ENCODE measurements at places on chromosomes 6 and 20.

- no peak for DNase-seq
These were observed 44.8 kb downstream of the FARS2 start for GRCh38 chr6:5305968-5306626.

DNA sequence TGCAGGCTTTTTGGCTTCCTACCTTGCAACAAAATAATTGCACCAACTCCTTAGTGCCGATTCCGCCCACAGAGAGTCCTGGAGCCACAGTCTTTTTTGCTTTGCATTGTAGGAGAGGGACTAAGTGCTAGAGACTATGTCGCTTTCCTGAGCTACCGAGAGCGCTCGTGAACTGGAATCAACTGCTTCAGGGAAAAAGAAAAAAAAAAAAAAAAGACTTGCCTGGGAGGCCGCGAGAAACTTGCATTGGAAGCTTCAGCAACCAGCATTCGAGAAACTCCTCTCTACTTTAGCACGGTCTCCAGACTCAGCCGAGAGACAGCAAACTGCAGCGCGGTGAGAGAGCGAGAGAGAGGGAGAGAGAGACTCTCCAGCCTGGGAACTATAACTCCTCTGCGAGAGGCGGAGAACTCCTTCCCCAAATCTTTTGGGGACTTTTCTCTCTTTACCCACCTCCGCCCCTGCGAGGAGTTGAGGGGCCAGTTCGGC is 420 bp downstream of the SOX4 start:
- peak; percentile 72 for DNase-seq

GRCh38 chr6:168145747-168146596 is 67.0 kb upstream of the FRMD1 start:
- DNase-seq, result no peak

- no peak for DNase-seq
These were observed 45.9 kb upstream of the CDH22 start for GRCh38 chr20:46354207-46354555.

DNA sequence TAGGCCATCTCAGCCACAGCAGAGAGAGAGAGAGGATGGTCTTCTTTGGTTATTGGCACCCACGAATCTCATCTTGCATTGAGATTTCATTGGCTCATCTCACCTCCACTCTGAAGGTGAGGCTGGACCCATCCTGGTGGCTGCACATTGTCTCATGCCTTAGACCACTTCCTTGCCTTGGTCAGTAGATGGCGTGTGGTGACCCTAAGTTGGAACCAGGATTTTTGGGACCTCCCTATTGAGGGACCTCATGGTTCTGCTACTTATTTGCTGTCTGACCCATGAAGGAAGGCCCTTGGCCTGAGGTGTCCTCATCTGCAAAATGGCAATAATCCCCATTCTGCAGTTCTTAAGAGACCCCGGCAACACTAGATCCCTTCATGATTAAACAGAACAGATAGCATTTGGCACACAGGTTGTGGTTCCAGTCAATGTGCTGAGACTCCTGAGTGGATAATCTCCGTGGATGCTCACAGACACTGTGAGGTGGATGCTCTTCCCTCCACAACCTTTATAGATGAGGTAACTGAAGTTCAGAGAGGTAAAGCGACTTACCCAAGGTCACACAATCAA is 21.5 kb upstream of the AAR2 start:
- peak; percentile 49 for DNase-seq

DNA sequence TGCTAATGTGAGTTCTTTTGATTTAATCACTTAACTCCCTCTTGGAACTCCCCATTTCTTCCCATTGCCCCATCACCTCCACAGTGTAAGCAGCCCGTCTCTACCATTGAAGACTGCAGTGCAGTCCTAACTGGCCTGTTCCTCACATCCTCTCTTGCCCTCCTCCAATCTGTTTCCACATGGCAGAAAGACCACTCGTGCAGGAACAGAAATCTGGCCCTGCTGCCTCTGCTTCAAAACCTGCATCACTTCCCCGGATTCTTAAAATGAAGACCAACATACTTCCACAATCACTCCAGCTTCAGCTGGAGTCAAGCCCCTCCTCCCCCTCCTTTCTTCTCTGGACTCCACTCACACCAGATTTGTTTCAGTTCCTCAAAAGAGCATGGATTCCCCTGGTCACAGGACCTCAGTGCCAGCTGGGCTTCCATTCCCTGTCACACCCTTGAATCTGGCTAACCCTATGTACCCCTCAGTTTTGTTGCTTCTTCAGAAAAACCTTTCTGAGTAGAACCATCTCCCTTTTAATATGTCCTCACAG is 802.3 kb downstream of the MAFB start:
- no peak for DNase-seq

- no peak for DNase-seq
These were observed 13.6 kb downstream of the CDC5L start for GRCh38 chr6:44401138-44401537.

DNA sequence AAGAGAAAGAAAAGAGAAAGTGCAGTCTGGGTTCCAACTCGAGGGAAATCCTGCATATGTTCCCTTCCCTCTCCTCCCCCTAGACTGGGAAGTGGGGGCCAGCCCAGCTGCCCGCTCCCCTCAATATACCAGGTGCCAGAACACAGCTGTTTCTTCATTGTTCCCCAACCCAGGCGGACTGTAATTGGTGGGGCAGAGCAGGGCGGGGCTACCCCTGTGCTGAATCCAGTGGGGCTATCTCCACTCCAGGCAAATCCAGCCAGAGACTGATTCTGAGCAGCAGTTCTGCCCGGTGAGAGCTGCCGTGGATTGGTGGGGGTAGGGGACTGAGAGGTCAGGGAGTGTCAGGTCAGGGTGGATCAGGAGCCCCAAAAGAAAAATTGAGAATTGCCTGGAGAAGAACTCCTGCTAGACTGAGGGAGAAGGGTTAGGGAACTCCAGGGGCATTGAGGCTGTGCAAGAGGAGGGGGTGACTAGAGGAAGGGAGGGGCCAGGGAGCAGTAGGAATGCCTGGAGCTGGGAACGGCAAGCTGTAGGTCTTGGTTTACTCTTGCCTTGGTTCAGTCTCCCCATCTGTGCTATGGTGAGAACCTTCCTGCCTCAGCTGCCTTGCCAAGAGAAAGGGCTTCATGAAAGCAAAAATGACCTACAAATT is at the start of gene MYMX:
MYMX (plus strand) TSS at position 250 of the 655 bp plus-strand sequence. CDS start 546 bp downstream, outside the sequence.
- DNase-seq, result no peak

DNA sequence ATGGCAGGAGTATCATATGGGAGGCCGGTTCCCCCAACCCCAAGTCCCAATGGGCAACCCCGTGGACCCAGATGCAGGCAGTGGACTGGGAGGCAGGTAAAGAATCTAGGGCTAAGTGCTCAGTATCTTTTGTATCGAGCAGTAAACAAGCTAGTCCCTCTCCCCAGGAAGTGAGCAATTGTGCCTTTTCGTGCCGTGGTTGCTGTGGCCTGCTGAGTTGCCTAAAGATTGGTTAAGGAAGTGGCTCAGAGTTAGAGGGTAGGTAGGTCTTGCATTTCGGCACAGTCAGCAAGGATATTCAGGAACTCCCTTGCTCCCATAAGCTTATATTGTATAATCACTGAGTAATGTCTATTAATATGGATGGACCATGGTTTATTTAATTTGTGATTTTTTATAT is 1.3 kb upstream of the DNAH8 start:
- DNase-seq, result peak; percentile 12

GRCh38 chr6:169530752-169531123 is 171.1 kb downstream of the WDR27 start:
- DNase-seq, result no peak
